ENCODE measurements at places on chromosomes 7 and 10.
A peak's percentile ranks its signal among the peaks of the same experiment; 100 is the strongest.

DNA sequence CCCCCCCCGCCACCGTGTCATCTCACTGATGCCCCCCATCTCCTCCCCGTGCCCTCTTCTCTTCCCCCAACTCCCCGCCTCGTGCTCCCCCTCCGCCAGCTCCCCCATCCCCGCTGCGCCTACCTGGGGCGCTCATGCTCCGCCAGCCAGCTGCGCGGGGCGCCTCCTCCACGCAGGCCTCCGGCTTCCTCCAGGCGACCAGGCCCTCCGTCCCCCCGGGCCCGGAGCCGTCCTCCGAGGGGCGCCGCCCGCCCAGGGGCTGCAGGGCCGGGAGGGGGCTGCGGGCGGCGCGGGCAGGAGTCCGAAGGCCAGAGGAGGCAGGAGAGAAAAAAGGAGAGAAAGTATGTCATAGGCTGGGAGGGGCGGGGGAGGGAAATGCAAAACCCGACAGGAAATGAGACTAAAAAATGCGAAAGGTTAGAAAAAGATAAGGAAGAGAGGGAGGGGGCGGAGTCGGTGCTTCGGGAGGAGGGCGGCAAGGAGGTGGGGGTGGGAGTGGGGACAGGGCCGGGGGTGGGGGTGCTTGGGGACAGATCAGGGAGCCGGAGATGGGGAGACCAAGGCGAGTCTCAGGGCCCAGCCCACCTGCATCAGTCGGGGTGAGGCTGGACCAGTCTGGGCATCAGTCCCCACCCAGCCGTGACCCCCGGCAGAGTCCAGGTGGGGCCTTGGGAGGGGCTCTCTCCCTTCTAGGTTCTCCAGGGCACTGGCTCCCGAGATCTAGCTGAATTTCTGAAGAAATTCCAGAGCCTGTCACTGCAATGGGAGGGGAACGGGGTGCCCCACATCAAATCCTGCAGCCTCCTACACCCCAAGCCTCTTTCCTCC is at the start of gene CARD11:
Gene CARD11 (minus strand): TSS at position 324 of the 828 bp plus-strand sequence. CDS start 85,361 bp downstream, outside the sequence.
- DNase-seq: no peak

GRCh38 chr10:60762554-60762953 is 15.7 kb upstream of the CDK1 start:
- DNase-seq: no peak

- DNase-seq: no peak
Measured at GRCh38 chr10:63286754-63287264, 153.7 kb downstream of the NRBF2 start.

DNA sequence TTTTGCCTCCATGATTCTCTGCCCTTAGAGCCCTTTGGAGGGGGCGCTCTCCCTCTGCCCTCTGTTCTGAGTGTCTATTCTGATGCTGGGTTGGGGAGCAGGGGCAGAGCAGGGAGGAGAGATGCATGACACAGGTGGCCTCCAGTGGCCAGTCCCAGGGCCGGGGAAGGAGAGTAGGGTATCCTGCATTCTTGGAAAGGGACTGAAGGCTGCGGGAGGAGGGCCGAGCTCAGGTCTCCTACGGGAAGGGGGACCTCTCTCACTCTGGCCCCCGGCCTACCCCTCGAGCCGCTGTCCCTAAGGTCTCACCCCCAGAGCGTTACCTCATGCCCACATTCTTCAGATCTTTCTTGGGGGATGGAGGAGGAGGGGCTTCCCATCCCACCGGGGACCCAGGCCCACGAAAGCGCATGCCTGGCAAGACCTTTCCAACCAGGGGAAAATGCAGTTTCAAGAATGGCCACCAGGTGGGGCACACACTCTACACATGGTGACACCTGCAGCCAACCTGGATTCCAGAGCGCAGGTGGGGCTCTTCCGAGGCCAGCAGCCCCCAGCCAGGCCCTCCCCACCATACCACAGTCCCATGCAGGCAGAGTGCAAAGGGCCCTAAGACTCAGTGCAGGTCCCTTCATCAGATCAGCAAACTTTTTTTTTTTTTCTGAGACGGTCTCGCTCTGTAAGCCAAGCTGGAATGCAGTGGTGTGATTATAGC is 86.4 kb downstream of the MYL10 start:
- peak; percentile 54 for DNase-seq

DNA sequence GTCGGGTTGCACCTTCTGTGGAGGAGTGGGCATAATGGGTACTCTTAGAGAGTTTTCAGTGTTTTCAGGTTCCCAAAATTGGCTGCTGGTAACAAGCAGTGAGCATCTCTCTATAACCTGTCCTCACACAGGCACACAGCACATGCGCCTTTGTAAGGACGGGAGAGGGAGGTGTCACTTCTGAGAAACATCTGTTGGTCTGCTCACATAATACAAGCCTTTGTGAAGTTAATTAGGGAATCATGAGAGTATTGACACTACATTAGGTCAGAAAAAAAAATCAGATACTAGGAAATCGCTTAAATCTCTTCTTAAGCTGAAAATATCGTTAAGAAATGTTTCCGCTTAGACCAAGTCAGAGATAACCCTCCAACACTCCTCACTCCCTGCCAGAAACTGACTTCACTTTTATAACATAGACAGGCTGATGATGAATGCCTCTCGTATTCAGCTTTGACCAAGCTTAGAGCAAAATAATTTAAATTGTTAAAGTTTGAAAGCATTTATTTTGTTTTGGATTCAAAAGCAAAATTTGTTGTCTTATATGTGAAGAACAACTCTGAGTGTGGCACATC is 769.7 kb downstream of the TNS3 start:
- no peak for DNase-seq

- no peak for DNase-seq
Measured at GRCh38 chr10:131746785-131747184, 154.0 kb upstream of the PPP2R2D start.
